ENCODE measurements at places on chromosomes 4 and X. TPM values are rescaled to one million over a fixed set of nuclear protein-coding genes. Genes with fewer than 3 reads are reported as not detected.

TSPAN6 gene
- 167 TPM for total RNA-seq

GAGE13 gene
- total RNA-seq, result not detected

SSX4 gene
- total RNA-seq, result not detected

DNA sequence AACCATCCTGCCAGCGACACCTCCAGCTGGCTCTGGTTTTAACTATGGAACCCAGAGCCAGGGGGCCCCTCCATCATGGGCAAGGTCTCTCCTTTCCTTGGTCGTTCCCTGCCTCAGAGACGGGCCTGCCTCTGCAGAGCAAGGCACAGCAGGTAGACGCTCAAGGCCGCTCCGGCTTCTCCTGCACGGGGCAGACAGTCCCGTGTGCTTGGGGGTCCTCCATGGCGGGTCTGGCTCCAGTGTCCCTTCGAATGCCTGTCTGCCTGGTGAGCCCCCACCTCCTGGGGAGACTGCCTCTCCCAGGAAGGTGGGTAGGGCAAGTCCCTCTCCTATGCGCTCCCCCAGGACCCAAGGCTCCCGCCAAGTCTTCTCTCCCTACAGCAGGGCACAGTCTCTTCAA is 71.5 kb downstream of the ACOX3 start:
- H3K4me1 ChIP-seq, result no peaks in the 10 kb centered on the region
- no peak for DNase-seq
- no peak overlapping the region for H3K27ac ChIP-seq
- H3K4me3 ChIP-seq, result no peak overlapping the region

UGT2A2 gene
- not detected for total RNA-seq

GRCh38 chrX:31130457-31131220 is 58.8 kb upstream of the FTHL17 start:
- peaks cover 7% of the 10 kb centered on the region for H3K4me1 ChIP-seq
- H3K36me3 ChIP-seq, result peaks cover 34% of the 10 kb centered on the region
- no peak overlapping the region for H3K4me3 ChIP-seq

RIPPLY1 gene
- total RNA-seq, result not detected
